Kidney (tissue), 22 donors: ENCODE measurements at places on chromosomes 2 and 18. TPM values are rescaled to one million over a fixed set of nuclear protein-coding genes. Genes with fewer than 3 reads are reported as not detected.

IL37 gene
- not detected for polyA plus RNA-seq

FEV gene
- not detected for polyA plus RNA-seq

ANKRD62 gene
- polyA plus RNA-seq, result not detected

DES gene
- 30.0 TPM for polyA plus RNA-seq

MAPK4 gene
- 9.2 TPM for polyA plus RNA-seq

G6PC2 gene
- not detected for polyA plus RNA-seq

RAB27B gene
- polyA plus RNA-seq, result 0.32 TPM

ADRA2B gene
- polyA plus RNA-seq, result 4.8 TPM

EMILIN2 gene
- 4.3 TPM for polyA plus RNA-seq

ATF2 gene
- polyA plus RNA-seq, result 14.1 TPM

IL18R1 gene
- 3.6 TPM for polyA plus RNA-seq
